Stimulated activated CD4-positive, alpha-beta T cell treated with anti-CD3 and anti-CD28 coated beads, Interleukin-12 subunit alpha, Interleukin-12 subunit beta, amount 100 ng/mL, for 24 hours (primary cell): ENCODE measurements at places on chromosomes 1 and 21.
A peak's percentile ranks its signal among the peaks of the same experiment; 100 is the strongest.

DNA sequence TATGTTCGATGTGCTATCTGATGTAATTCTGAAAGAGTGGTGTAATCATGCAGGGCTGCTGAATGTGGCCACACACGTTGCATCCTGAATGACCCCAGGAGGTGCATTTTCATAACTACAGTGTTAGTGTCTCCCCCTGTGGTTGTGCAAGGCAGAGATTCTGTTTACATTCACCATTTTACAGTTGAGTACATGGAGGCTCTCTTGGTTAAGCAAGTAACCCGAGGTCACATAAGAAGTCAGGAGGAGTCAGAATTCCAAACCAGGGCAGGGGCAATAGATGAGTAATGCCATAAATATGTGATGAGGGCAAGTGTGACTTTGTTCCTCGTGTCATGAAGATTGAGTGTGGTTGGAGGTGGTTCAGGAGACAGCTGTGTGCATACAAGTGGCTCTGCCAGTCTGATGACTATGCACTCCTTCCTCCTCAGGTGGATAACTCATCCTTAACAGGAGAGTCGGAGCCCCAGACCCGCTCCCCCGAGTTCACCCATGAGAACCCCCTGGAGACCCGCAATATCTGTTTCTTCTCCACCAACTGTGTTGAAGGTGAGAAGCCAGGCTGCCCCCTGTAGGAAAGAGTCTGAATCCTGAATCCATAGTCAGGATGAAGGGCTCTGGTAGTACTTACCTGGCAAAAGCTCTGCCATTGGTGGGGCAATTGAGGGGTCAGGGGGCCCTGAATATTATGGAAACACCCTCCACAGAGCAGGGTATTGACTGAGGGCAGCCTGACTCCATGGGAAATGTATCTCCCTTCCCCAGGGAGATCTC lies 9.3 kb downstream of the ATP1A2 start:
- DNase-seq: no peak

DNA sequence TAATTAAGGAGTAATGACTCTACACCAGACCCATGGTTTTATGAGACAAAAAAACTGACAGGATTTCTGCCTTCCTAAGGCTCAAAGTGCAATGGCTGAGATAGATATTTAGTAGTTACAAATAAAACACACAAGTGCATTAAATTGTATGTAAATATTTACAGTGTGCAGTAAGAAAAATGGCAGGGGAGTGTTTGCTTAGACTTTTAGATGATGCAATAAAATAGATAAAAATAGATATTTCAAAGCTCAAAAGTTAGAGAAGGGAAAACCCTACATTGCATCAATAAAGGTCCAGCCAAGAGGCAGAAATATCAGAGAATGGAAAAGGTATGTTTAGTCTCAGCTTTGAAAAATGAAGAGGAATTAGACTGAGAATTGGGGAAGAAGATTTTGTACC lies 226.3 kb upstream of the FGGY start:
- no peak for DNase-seq

- peak; percentile 91 for DNase-seq
Observed at GRCh38 chr1:32964461-32965250, at the start of gene RNF19B. TSS of gene RNF19B (minus strand) at chr1:32964809. CDS start at chr1:32964685, 124 bp downstream.

- no peak for DNase-seq
Observed at GRCh38 chr1:186183970-186184628, 191.0 kb downstream of the TPR start.

- no peak for DNase-seq
Observed at GRCh38 chr1:229461032-229461668, 27.3 kb upstream of the ACTA1 start.

- DNase-seq: no peak
Observed at GRCh38 chr1:110076789-110077500, 6.5 kb upstream of the ALX3 start.

DNA sequence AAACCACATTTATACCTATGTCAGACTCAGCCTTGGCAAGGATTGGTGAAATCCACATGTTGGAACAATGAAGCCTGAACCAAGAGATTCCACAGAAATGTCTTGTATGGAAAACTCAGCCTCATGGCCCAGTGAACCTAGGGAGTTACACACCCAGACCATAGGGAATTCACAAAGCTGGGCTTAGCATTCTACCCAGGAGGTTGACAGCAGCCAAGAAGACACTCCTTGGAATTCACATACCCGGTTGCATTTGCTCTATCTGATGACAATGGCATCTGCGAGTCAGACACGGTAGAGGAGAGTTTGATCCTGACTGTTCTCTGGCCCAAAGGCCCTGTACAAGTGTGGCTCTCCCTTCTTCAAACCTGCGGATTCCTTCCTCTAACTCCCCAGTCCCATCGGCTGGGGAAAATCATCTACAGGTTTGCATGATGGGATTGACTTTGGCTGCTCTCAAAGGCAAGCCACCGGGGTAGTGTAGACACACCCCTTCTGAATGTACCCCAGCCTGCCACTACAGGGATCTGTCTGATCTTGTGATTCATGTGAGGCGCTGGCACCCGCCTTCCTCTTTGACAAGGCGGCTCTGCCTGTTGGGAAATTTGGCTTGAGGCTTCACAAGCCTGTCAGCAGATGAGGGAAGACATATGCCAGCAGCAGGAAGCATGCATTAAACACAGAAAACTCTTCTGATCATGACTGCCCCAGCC lies 297.3 kb upstream of the KAZN start:
- no peak for DNase-seq

DNA sequence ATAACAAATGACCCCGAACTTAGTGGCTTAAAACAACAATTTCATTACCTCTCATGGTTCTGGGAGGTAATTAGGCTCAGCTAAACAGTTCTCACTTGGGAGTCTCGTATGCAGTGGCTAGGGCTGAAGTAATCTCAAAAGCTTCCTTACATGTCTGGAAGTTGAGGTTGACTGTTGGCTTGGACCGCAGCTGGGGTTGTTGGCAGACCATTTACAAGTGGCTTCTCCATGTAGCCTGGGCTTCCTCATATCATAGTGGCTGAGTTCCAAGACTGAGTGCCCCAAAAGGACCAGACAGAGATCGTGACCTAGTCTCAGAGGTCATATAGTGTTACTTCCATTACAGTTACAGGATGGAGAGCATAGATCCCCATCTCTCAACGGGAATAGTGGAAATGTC lies 2.4 kb upstream of the POGZ start:
- DNase-seq: no peak

- DNase-seq: no peak
Observed at GRCh38 chr1:53332186-53332564, 4.3 kb upstream of the LRP8 start.
